ENCODE measurements at places on chromosomes 4 and X.
A peak's percentile ranks its signal among the peaks of the same experiment; 100 is the strongest.

DNA sequence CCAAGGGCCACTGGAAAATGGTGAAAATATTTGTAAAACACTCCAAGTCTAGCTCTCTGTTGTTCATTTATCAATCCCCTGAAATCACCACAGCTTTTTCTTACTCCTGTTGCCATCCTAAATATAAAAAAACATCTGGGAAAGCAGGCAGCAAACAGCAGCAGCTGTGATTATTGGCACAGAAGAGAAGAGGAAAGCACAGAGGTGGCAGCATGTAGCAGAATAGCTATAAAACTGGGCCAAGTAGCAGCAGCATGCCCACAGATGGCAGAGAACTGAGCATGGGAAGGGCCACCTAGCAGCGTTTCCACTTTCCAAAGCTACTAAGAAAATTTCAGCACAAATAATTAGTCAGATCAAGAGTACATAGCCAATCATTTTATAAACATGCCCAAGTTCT lies 307.2 kb downstream of the SLC7A11 start:
- no peak for DNase-seq

GRCh38 chr4:123418351-123418931 lies 21.8 kb downstream of the SPRY1 start:
- no peak for DNase-seq

DNA sequence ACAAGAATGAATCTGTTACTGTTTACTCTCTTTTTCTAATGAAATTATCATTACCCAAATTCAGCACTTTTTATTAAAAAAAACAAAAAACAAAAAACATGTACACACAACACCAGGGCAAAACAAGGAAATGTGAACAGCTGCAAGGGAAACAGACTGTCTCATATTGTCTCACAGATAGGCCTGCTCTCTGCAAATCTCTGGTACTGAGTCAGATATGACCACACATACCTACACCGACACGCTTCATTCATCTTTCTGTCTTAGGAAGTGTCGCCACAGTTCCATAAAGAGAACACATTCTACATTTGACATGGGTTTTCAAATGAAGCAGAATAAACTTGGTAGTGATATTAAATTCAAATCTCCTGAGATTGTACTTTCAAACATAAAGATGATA lies 92.2 kb upstream of the GPR34 start:
- DNase-seq = peak; percentile 30

GRCh38 chr4:20622701-20623100 lies 77.6 kb upstream of the PACRGL start:
- no peak for DNase-seq

- DNase-seq = no peak
Measured at GRCh38 chr4:111266937-111267336, 644.1 kb upstream of the PITX2 start.

DNA sequence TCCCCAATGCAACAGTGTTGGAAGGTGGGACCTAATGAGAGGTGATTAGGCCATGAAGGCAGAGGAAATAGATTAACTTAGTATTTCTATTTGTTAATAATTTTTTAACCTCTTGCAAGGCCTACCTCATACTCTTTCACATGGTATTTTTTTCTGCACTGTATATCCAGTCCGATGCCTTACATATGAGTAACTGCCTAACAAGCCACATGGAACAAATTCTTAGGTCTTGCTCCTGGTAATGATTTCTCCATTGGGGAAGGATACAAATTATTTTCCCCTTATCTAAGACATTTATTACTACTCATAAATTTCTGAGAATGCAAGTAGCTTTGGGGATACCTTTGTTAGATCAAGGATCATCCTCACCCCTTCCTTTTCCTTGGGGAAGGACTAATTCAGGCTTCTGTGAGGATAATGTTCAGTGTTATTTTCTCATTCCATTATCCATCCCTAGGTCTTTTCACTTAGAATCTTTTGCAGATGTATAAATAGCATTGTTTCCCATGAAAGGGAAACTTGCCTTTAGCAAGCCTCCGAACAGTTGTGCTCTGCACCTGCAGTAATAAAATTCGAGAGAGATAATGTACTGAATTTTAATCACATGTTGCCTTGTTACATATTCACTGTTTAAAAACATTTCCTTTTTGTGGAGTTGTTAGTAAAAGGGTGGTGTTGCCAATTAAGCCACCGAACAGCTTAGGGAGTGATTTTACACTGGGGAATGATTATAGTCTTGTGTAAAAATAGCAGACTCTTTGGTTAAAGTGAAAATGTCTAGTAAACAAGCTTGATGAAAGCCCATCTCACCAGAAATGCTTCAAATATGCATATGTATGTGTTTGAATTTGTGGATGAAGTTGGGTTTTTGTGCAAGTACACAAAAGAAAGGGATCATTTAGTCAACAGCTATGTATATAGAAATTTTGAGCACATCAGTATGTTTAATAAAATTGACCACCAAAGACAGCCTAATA lies 89.9 kb downstream of the CFAP299 start:
- no peak for DNase-seq

- no peak for DNase-seq
Measured at GRCh38 chr4:8393593-8394038, 46.9 kb downstream of the ACOX3 start.

GRCh38 chr4:14837860-14838259 lies 164.4 kb upstream of the CPEB2 start:
- peak; percentile 17 for DNase-seq

DNA sequence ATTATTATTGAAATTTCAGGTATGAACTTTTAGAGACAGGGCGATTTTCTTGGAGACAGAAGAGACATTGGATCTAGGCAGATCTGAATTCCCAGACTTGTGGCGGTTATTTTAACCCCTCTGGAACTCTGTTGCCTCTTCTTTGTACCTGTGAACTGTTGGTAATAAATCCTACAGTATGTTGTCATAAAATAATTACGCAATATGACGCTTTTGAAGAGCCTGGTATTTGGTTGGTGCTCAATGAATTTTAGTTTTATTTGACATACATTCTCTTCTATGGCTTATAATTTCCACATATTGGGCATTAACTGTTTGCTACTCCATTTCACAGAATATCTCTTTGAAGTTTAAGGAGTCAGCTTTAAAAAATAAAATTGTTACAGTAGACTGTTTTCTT lies 1496.1 kb upstream of the IGFBP7 start:
- no peak for DNase-seq

- no peak for DNase-seq
Measured at GRCh38 chr4:7473081-7473480, 38.4 kb upstream of the PSAPL1 start.

DNA sequence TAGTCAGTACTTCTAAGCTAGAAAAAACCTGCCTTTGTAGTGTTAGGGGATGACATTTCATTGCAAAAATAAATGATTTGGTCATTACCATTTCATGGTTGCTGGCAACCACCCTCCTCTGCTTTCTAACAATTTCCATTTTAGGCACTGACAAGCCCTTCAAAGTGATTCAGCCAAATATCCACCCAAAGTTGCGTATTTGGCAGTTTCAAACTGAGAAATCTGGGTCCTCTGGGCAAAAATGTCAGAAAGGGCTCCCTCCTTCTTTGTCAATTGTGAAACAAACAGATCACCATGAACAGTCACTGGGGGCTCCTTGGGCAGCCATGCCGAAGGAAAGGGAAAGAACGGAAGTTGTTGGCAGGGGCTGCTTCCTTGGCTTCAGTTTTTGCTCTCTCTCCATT lies 33.0 kb downstream of the PLAC1 start:
- DNase-seq = no peak

DNA sequence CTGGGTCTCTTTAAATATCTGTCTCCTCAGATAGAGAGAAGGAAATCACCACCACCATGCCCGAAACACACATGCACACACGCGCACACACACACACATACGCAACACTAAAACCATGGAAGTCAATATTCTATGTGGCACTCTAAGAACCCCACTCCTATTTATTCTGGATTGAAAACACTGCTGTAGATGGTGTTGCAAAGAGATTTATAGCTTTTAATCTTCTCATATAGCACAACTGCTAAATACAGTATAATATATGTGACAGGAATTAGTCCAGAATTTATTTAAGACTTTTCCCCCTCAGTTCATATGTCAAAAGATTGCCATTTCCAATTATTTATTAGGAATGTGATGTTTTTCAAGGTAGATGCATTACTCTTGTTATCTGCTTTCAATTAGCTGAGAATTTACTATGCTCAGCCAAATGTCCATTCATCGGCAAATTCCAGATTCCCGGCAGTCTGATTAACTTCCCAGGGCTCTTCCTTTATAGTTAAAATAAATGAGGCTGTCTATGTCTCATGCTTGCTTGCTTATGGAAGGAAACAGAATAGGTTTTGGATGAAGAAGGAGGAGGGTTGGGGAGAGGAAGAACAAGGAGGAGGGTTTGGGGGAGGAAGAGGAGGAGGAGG lies 115.4 kb upstream of the NDP start:
- DNase-seq = no peak

DNA sequence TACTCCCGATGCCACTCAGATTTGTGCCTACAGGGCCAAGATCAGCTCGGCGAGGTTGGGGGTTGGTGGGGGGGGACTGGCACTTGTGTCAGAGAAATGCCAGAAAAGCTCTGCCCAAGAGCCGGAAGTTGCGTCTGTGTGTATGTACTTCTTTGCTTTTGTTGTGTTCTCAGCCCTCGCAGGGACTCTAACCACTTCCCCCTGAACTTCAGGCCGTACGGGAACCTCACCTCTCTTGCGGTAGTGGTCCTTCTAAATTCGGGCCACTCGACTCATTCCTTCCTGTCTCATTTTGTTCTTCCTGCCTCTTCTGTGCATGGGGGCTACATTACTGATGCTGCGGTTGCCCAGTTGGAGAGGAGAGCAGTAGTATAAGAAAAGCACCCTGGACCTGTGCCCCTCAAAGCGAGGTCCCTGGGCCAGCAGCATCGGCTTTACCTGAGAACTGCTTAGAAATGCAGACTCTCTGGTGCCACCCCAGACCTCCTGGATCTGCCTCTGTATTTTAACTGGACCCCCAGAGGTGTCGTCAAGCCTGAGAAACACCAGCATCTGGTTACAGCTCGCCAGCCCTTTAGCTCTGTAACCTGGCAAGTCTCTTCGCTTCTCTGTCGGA lies 146.3 kb upstream of the RPS6KA3 start:
- no peak for DNase-seq

DNA sequence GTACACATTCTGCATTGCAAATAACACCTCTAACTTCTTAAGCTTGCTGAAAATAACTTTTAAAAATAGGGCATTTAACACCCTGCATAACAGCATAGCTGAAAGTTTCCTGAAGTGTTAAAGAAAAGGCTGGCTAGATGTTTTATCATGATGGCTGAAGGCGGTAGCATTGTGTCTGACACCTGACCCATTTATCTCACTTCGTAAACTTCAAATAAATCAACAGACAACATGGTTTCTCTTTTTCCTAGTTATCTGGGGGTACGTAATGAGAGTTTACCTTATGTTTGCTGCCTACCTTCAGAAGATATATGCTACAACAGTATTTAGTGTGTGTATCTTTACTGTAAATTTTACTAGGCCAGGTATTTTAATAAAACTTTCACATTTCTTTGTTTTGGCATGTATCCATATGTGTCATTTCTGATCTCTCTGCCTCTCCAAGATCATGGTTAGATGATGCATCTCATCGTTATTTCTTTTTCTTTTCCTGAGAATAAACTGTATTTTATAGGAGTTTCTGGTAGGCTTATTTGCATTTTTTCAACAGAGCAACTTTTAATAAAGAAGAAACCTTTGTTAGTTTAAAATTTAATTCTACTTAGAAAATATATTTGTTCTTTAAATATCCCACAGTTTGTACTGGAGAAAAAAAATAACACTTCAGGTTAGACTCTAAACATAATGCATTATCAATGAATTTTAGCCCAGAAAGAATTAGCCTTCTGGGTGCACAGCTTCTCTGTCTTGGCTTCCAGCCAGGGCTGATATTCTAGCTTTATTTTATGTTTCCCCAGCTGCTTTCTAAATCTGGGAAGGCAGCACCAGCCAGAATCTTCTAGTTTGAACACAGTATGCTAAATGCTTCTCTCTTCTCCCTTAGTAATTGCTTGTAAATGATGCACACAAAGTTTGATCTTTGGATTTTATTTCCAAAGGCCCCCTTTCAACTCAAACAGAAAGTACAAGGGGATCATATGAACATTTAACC lies 2.9 kb downstream of the NDST4 start:
- DNase-seq = no peak

- DNase-seq = no peak
Measured at GRCh38 chr4:169283114-169283509, 12.4 kb upstream of the SH3RF1 start.

- DNase-seq = no peak
Measured at GRCh38 chrX:118652717-118653116, 74.7 kb upstream of the IL13RA1 start.

DNA sequence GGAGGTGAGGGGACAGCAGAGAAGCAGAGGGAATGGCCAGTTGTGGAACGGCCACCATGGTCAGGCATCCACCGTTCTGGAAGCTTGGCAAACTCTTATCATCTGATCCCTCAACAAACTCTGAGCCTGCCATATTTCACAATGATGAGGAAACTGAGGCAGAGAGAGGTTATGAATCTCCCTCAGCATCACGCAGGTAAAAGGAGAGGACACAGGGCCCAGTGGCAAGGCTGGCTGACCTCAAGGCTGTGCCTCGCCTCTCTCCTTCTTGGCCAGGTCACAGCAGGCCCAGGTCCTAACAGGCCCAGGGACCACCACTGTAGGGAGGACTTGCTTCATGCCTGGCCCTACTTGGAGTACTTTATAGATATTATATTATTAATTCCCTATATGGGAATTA lies 242.8 kb downstream of the EVC2 start:
- DNase-seq = no peak

- DNase-seq = no peak
Measured at GRCh38 chrX:33188286-33188685, 23.1 kb downstream of the DMD start.

DNA sequence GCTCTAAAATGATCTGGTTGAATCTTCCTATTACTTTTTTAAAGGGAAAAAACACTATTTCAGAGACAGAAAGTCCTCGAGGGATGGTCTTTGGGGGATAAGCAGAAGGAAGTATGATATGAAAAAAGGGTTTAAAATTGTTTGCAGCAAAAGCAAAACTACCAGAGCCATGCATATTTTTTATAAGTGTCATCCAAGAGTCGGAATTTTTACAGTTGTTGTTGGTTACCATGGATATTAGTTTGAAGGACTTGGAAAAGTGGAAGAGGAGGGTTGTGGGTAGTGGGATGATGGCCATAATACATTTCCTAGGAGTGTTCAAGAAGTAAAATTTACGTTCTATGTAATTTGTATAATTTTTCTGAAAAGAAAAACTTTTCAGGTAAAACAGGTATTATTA lies 134.4 kb downstream of the PCDH7 start:
- DNase-seq = no peak

GRCh38 chrX:47658301-47658683 lies 688 bp downstream of the UXT start:
- no peak for DNase-seq

GRCh38 chr4:2341911-2342652 lies 76.4 kb downstream of the ZFYVE28 start:
- DNase-seq = no peak

GRCh38 chrX:86047174-86047935 lies at the start of gene CHM:
Gene CHM (minus strand): TSS chrX:86047558. CDS start chrX:86047532, 26 bp downstream.
- peak; percentile 89 for DNase-seq

DNA sequence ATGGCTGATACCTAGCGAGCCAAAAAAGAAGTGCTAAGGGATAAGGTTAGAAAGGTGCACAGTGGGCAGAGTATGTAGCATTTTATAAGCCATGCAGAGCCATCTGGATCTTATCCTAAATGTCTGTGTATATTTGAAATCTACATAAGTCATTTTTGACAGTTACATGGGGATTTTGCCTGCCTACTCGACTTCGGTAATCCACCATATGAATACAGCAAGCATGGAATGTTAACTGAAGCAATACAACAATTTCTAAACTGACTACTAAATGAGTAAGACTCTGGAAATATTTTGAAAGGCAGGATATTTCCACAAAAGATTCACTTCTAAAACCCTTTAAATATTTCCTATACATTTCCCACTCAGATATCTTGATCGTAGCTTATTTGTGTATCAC lies 122.5 kb downstream of the KCNIP4 start:
- no peak for DNase-seq

Measured in NAMALWA (cell line).